ENCODE measurements at places on chromosomes 13 and 19.

DNA sequence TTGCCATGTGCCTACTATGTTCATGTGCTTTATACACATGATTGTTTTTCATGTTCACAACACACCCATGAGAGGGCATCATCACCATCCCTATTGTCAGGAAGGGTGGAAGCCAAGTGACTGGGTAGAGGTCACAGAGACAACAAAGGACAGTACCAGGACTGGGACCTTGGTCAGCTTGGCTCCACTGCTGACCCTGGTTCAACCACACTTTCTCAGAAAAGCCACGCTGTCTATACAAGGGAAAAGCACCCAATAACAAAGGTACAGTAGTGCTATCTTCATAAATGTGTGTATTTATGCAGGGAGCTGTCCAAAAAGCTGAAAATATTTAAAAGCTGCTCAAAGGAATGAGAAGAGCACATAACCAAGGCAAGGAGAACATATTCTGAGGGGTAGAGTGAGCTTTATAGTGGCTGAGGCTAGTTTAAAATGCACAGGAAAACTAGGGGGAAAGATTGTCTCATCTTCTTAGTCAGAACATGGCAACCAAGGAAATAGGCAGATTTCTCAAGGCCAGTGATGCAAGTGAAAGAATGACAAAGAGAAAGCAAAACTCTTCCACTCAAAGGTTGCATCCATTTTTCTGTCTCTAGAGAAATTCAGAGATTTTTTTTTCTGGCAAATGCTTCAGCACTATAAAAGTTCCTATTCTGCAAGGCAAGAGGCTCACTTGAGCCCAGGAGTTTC lies 415.0 kb downstream of the FOXO1 start:
- DNase-seq = peak; percentile 6

DNA sequence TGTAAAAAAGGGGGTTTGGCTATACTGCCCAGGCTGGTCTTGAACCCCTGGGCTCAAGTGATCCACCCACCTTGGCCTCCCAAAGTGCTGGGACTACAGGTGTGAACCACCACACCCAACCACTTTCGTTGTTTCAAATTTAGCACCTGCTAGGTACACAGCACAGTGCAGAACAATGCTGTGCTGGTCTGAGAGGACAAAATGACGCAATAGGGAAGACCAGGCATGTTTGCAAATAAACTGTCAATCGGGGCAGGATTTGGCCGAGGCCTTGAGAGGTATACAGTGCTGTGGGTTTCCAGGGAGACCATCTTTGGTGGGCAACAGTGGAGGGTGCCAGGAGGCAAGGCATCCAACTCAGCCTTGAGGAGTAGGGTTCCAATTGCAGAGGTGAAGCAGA lies 37.0 kb downstream of the ATP12A start:
- no peak for DNase-seq

GRCh38 chr13:70616847-70617246 lies 508.6 kb upstream of the KLHL1 start:
- no peak for DNase-seq

- no peak for DNase-seq
These were observed 128.2 kb upstream of the OBI1 start for GRCh38 chr13:78787190-78787589.

DNA sequence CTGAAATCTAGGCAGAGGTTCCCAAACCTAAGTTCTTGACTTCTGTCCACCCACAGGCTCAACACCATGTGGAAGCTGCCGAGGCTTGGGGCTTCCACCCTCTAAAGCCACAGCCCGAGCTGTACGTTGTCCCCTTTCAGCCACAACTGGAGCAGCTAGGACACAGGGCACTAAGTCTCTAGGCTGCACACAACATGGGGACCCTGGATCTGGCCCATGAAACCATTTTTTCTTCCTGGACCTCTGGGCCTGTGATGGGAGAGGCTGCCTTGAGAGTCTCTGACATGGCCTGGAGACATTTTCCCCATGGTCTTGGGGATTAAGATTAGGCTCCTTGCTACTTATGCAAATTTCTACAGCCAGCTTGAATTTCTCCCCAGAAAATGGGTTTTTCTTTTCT lies 118.4 kb downstream of the GPC5 start:
- no peak for DNase-seq

- no peak for DNase-seq
These were observed 12.1 kb upstream of the CEACAM3 start for GRCh38 chr19:41784312-41784711.

DNA sequence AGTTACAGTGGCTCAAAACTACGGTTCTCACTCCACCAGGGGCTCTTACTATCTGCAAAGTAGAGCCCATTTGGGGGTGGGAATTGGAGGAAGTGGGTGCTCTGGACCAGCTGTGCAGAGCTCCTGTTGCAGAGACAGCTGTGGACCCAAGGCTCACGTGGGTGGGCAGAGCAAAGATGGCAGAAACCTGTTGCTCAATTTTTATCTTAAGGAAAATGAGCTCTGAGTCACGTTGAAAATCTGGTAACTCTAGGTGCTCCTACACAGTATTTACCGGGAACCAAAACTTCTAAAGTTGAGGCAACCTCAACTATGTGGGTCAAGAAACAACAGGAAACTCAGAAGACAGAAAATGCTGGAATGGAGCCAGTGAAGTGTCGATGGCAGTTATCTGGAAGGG lies 30.2 kb upstream of the SLC15A1 start:
- no peak for DNase-seq

DNA sequence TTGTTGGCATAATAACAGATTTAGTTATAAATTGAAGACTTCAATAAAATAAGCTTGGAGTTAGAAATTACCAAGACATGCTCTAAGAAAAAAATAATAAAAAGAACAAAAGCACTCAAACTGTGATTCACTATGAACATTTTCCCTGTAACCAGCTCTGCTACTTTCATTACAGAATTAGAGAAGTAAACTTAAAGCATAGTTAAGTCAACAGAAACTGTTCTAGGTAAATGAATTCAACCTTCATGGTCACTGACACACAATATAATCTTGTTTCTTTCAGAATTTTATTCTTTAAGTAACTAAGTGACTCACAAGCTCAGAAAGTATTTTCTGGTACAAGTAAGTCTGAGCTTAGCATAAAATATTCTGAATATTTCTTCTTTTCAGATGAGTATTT lies 136.3 kb downstream of the KLF5 start:
- DNase-seq = no peak

DNA sequence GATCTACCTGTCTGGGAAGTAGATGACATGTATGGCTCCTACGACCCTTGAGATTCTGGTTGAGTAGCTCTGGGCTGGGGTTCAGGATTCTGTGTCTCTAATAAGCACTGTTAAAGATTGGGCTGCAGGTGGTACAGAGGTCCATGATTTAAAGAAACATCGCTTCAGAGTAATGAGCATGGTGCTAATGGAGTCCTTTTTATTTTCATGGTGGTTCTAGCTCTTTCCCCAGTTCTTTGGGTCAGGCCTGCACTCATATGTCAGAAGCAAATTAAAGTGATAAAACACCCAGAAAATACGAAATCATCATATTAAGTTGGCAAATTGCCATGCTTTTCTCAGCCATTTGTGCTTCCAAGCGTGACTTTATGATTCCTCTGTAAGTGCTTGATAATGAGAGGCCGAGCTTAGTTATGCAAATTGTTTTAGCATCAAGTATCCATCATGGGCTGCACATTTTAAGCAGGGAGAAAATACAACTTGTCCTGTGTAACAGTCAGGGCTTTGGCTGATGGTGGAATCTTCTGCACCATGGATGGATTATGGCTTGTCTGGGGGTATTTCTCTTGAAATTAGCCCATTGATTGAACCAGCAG lies 45.1 kb downstream of the MTUS2 start:
- DNase-seq = no peak

GRCh38 chr13:31008400-31009115 lies 76.1 kb downstream of the TEX26 start:
- DNase-seq = no peak

DNA sequence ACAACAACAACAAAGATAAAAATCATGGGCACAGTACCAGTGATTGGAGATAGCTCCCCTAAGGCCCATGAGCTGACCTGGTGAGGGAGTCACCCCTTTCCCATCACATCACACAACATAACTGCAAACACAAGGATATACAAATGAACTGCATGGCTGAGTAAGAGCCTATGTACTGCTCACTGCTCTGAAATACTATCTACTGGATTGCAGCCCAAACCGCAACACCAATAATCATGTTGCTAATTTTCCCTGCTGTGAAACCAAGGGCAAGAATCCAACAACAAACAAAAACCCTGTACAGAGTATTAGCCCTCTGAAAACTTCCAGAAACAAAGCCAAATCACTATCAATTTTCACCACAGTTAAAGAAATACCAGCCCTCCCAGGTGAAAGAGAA lies 1893.2 kb downstream of the PCDH9 start:
- DNase-seq = no peak

GRCh38 chr13:29294821-29295220 lies 300.7 kb downstream of the SLC7A1 start:
- DNase-seq = no peak

GRCh38 chr13:73879346-73880015 lies 254.7 kb downstream of the KLF12 start:
- no peak for DNase-seq

DNA sequence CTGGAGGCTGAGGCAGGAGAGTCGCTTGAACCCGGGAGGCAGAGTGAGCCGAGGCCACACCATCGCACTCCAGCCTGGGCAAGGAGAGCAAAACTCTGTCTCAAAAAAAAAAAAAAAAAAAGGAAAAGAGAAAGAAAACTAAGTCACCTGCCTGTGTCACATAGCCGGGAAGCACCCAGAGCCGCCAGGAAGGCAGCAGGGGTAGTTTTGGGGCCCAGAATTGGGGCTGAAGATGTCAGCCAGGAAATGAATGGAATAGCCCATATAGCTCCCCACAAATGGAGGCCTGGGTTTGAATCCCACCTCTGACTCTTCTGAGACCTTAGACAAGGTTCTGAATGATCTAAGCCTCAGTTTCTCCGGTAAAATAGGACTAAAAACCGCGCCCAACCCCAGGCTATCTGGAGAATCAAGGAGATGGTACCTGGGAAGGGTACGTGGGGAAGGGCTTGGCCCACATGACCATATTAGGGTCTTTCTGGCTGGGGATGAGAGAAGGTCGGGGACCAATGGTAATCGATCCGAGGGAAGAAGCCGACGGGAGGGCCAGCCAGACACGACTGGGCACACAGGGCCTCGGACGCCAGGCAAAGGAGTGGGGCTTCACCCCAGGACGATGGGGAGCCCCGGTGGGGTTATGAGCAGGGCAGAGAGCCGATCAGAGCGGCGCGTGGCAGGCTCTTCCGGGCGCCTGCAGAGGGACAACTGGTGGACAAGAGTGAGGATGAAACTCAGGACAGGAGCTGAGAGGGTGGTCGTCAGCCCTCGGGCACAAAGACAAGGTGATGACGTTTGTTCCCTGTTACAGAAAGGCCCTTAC lies 14.4 kb downstream of the CCDC124 start:
- DNase-seq = peak; percentile 49

DNA sequence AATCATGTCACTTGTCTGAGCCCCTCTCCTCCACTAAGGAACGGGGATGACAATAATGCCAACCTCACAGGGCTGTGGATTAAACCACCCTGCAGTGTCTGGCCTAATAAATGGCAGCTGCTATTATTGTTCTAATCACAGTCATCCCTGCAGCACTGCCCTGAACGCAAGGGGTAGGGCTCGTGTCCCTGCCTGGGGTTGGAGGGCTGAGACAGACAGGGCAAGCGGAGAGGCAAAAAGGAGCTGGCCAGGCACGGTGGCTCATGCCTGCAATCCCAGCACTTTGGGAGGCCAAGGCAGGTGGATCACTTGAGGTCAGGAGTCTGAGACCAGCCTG lies 10.2 kb upstream of the KPTN start:
- DNase-seq = no peak

- DNase-seq = no peak
These were observed 102.2 kb upstream of the MBNL2 start for GRCh38 chr13:97119943-97120342.

DNA sequence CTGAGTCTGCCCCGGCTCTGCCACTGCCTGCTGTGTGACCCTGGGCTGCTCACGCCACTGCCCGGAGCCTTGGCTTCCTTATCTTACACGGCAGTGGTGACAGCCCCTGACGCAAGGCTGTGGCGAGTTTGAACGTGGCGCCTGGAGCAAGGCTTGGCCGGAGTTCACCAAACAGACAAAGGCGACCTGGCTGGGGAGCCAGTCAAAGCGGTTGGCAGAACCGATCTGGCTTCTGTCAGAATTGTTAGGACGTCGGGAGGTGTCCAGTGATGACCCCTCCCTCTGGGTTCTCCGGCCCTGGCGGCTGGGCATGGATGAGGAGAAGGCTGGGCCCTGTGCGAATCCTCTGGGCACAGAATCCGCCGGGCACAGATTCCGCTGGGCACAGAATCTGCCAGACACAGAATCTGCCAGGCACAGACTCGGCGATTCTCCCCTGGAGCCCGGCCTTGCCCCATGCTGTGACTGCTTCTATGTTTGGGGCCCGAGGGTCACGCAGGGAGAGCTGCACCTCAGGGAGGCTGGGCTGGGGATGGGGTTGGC lies 11.7 kb upstream of the TMEM255B start:
- no peak for DNase-seq

DNA sequence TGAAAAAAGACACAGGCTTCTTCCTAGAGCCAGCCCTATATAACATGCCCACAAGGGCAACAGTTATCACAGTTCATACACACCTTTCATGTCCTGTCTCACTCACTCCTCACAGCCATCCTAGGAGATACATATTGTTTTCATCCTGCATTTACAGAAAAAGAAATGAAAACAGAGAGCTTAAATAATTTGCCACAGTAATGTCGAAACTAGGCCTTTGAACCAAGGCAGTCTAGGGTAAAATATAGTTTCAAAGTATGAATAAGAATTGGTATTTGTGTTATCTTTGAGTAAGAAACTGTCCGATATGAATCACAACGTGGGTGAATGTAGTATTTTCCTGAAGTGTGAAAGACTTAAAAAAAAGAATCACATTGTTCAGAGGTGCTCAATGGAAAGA lies 26.8 kb downstream of the CLDN10 start:
- DNase-seq = no peak

DNA sequence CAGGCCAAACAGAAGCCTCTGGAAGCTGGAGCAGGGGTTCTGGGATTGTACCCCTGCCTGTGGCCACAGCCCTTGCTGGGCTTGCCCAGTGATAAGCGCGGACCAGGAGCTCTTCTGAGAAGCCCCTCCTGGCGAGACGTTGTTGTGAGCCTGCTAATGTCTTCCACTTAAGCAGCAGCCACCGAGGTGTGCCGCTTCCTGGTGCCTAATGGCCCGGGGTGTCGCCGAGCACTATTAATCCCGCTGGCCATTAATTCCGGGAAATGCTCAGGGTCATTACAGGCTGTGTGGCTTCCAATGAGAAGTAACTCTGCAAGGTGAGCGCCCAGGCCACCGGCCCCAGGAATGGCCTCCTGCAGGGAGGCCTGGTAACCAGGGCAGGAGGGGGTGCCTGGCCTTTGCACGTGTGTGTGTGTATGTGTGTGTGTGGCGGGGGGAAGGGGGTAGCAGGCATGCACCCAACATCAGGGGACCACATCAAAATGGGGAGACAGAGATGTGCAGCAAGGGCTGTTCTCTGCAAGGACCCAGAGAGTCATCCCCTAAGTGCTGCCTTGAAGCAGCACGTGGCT lies 175.0 kb downstream of the URI1 start:
- no peak for DNase-seq
